Activated CD4-positive, alpha-beta T cell treated with anti-CD3 and anti-CD28 coated beads, Interleukin-2, amount 10 ng/mL, durations not matched to agents 24 days and 14 days (primary cell): ENCODE measurements at places on chromosomes 3 and 15. TPM values are rescaled to one million over a fixed set of nuclear protein-coding genes. Genes with fewer than 3 reads are reported as not detected.

CPB1 gene
- total RNA-seq = not detected in 2 replicates

DNA sequence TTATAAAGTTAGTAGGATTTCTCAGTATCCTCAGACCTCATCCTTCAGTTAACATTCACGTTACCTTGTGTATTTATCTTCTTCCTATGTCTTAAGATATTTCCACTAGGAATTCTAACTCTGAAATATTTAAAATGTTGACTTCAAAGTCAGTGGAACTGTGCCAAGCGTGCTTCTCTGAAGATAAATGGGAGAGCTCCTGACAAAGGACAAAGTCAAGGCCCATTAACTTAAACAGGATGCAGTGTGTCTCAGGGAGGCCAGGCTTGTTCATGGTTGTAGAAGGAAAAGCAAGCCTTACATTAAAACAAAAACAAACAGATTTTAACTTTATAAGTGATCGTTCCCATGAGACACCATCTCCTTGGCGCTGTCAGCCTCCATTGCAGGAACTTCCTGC is 41.5 kb downstream of the ABHD17C start:
- H3K27me3 ChIP-seq = no peaks in the 10 kb centered on the region
- no peak overlapping the region for H3K27ac ChIP-seq
- H3K4me1 ChIP-seq = no peaks in the 10 kb centered on the region
- no peak for DNase-seq
- H3K36me3 ChIP-seq = no peaks in the 10 kb centered on the region
- H3K4me3 ChIP-seq = no peak overlapping the region

GRCh38 chr3:188326968-188327367 is 173.0 kb downstream of the LPP start:
- H3K36me3 ChIP-seq = peaks cover 32% of the 10 kb centered on the region
- H3K4me1 ChIP-seq = peaks cover 60% of the 10 kb centered on the region
- no peak for DNase-seq
- no peak overlapping the region for H3K27ac ChIP-seq

DNA sequence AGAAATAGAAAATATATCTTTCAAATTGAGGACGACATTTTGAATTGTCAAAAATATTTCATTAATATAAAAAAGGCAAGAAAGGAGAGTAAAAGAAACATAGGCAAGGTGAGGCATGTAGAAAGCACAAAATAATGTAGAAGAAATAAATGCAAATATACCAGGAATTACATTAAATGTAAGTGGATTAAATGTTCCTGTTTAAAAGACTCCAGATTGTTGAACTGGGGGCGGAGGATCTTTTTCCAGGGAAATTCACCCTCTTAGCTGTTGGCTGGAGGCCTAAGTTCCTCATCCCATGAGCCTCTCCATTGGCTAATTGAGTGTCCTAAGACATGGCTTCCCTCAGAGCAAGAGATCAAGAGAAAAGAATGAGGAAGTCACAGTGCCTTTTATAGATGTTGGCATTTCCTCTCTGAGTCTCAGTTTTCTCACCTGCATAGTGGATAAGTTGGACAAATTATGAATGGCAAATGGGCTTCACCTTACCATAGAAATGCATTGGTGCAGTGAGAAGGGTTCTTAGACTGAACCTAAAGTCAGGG is 147.4 kb upstream of the SMAD3 start:
- DNase-seq = no peak
- H3K27ac ChIP-seq = no peak overlapping the region
- no peaks in the 10 kb centered on the region for H3K36me3 ChIP-seq
- no peak overlapping the region for H3K4me3 ChIP-seq
- peaks cover 3% of the 10 kb centered on the region for H3K4me1 ChIP-seq

DNA sequence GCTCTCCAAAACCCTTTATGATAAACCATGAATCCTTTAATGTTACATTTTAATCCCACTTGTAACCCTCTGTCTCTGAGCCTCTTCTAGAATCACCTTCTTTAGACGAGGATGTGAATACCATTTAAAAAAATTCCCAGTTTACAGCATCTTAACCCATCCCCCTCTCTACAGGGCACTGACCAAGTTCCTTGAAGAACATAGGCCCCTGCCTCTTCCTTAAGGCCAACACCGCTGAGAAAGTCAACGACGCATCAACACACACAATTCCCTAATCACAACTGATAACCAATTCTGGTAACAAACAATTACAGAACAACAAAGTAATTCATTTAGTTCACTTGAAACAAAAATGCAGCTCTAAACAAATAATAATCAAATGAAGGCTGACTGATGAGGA is 130.3 kb downstream of the DLG1 start:
- H3K4me3 ChIP-seq = no peak overlapping the region
- no peak for DNase-seq
- no peaks in the 10 kb centered on the region for H3K4me1 ChIP-seq
- H3K36me3 ChIP-seq = peaks cover 16% of the 10 kb centered on the region
- no peaks in the 10 kb centered on the region for H3K27me3 ChIP-seq

- H3K27ac ChIP-seq = no peak overlapping the region
- no peaks in the 10 kb centered on the region for H3K27me3 ChIP-seq
- H3K4me1 ChIP-seq = peaks cover 28% of the 10 kb centered on the region
- H3K36me3 ChIP-seq = peaks cover 7% of the 10 kb centered on the region
- DNase-seq = no peak
Observed at GRCh38 chr3:177317247-177317646, 120.0 kb upstream of the TBL1XR1 start.
